NCI-H1436 treated with DMSO at 0.1 percent for 48 hours (cell line): ENCODE measurements at places on chromosomes 3 and 15.

GRCh38 chr15:83204697-83205096, 2.9 kb downstream of the HDGFL3 start:
- DNase-seq = no peak

- no peak for DNase-seq
Measured at GRCh38 chr3:69484507-69485393, 98.9 kb upstream of the FRMD4B start.

DNA sequence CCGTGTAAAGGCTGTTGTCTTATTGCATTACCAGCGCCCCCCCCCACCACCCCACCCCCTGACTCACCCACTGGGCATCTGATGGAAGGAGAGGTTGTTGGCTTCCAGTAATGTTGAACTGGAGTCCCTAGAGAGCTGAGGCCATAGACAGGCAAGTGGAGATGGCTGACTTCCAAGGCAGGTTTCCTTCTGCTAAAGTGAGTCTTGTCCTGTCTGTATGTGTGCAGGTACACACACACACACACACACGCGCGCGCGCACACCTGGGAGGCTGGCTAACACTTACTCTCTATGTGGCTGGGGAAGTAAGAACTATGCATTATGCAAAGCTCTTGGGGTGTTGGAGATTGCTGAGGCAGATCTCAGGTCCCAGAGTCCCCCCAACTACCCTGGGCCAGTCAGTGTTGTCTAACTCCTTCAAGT, 1.6 kb upstream of the KY start:
- DNase-seq = no peak

- DNase-seq = peak; percentile 61
Measured at GRCh38 chr3:169618894-169619792, 44.4 kb downstream of the MECOM start.

GRCh38 chr3:132230156-132231000, 86.8 kb upstream of the ACP3 start:
- DNase-seq = no peak

- DNase-seq = no peak
Measured at GRCh38 chr3:48528754-48529153, 24.8 kb upstream of the SHISA5 start.

GRCh38 chr3:53478166-53478830, 16.1 kb upstream of the CACNA1D start:
- no peak for DNase-seq

DNA sequence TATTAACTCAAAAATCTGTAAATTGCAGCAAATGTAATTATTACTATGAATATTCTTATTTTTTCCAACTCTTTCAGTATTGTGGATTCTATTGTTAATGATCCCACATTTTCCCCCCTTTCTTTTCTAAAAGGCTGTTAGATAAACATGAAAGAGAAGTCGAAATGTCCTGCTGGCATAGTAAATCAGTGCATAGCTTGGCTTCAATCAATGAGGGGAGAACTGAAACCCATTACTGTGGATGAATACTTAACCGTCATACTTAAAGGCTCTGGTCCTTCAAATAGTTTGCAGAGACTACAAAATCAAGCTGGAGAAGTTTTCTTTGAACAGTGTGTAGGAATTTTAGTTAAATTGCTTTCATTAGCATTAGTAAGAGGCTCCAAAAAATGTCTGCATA, 667.9 kb downstream of the CADM2 start:
- no peak for DNase-seq
